ENCODE measurements at places on chromosomes 4 and X.

GRCh38 chr4:37717576-37717975 lies 31.4 kb upstream of the RELL1 start:
- no peak for DNase-seq

DNA sequence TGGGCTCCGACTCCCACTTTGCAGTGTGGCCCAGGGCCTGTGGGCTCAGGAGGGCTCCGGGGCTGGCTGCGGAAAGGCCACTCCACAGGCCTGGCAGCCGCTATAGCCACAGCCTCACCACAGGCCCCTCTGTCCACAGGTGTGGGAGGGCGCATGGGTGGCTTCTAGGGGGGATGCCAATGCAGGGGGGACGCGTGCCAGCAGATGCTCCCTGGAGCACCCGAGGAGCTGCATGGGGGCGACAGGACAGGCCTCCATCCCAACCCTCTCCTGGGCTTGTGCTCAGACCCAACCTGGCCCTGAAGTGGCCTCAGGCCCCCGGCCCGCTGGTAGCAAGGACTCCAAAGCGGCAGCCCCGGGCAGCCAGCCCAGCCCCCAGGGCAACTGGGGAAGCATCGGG lies 8.0 kb downstream of the BGN start:
- DNase-seq: no peak

DNA sequence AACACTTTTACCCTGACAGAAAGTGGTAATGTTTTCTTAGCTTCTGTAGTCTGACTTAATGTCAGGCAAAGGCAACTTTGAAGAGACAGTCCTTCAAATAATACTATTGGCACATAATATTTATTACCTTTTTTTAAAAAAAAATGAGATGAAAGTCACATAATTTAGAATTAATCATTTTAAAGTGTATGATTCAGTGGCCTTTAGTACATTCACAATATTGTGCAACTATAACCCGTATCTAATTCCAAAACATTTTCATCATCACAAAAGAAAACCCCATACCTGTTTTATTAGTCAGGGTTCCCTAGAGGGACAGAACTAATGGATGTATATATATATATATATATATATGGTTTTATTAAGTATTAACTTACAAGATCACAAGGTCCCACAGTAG lies 94.8 kb upstream of the TEX13A start:
- DNase-seq: no peak

GRCh38 chrX:51420610-51421009 lies 75.8 kb downstream of the NUDT11 start:
- no peak for DNase-seq

GRCh38 chr4:53590187-53590586 lies 1.1 kb downstream of the LNX1 start:
- DNase-seq: no peak

DNA sequence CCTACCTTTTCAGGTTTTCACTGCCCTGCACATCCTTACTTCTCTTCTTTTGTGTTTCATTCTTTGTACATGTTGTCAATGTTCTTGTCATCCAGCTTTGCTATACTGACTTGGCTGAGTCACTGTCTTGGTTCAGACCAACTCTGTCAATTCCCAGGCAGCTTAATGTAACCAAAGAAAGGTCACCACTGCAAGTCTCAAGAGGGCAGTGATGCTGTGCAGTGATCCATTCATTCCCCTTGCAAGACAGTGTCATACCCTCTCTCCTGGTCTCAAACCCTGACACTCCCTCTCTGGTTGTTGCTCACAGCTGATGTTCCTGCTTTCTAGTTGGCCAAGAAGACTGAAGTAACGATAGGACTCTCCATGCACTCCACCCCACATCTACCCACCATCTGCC lies 17.5 kb downstream of the RAB39B start:
- no peak for DNase-seq

DNA sequence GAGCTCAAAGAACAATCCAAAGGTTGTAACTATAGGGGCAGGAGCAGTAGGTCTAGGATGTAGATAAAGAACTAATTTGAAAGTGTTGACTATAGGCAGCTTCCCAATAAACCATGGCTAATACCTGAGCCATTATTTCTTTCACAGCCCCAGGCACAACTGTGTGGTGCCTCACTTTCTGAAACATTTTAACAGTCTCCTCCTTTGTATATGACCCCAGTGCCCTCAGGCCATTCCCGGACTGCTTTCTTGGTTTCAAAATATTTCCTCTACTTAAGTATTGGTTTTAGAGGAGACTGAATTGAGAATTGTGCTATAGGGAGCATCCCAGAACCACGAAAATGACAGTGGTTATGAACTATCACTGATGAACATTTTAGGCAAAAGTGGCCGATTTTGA lies 728.7 kb downstream of the IL1RAPL1 start:
- no peak for DNase-seq

DNA sequence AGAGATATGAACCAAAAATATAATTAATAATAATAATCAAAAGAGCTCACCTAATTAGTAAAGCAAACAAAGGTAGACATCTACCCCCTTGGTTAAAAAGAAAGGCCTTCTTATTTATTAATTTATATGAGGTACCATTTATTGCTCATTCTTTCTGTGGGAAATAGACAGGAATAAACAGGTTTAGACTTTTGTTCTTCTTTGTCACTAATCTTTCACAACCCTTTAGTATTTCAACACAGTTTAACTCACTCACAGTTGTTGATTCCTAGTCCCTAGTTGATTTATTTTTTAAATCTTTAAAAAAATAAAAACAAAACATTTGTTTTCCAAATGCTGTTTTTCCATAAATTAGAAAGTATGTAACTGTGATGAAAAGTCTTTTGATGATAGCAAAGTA lies 5.6 kb downstream of the PPARGC1A start:
- DNase-seq: no peak

Measured in iPS DF 6.9 (cell line).